ENCODE measurements at places on chromosomes 16 and 17. TPM values are rescaled to one million over a fixed set of nuclear protein-coding genes. Genes with fewer than 3 reads are reported as not detected.

The CHST6 gene
- not detected for polyA plus RNA-seq

GRCh38 chr17:55386796-55387332 lies 34.8 kb downstream of the MMD start:
- DNase-seq, result no peak

- DNase-seq, result no peak
These were observed 292.5 kb downstream of the SOX9 start for GRCh38 chr17:72413077-72414031.

The CCL1 gene
- not detected for polyA plus RNA-seq

The TEKT3 gene
- not detected for polyA plus RNA-seq

DNA sequence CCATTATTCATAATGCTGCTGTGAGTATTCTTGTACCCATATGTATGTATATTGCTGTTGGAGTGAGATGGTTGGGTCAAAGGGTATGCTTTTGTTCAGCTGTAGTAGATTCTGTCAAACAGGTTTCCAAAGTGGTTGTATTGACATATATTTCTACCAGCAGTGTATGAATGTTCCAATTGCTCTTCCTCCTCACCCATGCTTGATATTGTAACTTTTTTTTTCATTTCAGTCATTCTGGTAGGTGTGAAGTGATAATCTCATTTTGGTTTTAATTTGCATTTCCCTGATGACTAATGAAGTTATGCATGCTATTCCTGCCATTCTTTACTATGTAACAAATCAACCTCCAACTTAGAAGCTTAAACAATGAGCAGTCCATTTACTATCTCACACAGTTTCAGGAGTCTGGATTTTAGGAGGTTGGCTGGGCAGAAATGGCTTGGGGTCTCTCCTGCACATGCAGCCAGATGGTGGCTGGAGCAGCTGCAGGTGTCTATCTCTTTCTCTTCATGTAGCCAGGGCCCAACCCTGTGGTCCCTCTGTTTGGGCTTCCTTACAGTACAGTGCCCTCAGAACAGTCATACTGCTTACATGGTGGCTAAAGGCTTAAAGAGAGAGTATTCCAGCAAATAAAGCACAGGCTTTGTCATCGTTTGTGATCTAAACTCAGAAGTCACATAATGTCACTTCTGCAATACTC lies 21.2 kb downstream of the ERAL1 start:
- no peak for DNase-seq

- DNase-seq, result no peak
These were observed 22.9 kb upstream of the RPL13 start for GRCh38 chr16:89537549-89537925.

DNA sequence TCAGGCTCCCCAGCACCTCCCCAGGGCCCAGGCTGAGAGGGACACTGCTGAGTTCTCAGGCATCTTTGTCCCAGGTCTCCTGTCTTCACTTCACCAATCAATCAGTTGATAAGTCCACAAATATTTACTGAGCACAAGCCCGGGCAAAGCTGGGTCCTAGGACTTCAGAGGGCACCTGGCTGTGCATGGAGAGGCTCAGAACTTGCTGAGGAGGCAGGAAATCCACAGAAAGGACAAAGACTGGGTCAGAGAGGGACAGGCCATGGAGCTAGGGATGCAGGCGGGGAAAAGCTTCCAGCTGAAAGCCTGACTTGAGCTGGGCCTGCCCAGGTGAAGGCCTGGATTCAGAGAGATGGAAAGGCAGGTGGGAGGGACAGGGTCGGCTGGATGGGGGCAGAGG lies 33.2 kb upstream of the C1QL1 start:
- no peak for DNase-seq

- no peak for DNase-seq
These were observed 42.6 kb downstream of the CYTH1 start for GRCh38 chr17:78739331-78739931.

- DNase-seq, result no peak
These were observed 21.2 kb upstream of the MON1B start for GRCh38 chr16:77169650-77170236.

The CMTM2 gene
- polyA plus RNA-seq, result 0.85 TPM

DNA sequence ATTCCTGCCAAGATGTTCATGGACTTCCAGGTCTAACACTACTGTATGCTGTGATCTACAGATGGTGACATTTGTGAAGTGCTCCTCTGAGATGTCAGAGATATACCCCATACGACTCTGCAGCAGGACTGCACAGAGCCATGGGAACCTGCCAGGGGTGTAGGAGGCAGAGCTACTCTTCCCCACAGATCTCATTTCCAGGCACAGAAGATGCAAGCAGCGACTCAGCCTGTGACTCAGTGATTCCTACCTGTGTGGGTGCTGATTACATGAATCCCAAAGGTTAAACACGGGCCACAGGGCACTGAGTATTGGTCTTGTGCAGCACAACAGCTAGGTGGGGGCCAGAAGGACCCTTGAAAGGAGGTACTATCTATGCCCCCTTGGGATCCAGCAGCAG lies 137.0 kb upstream of the SOX9 start:
- DNase-seq, result no peak

The TMEM208 gene
- 154 TPM for polyA plus RNA-seq

- DNase-seq, result no peak
These were observed 94.7 kb downstream of the SALL1 start for GRCh38 chr16:51056331-51056730.

DNA sequence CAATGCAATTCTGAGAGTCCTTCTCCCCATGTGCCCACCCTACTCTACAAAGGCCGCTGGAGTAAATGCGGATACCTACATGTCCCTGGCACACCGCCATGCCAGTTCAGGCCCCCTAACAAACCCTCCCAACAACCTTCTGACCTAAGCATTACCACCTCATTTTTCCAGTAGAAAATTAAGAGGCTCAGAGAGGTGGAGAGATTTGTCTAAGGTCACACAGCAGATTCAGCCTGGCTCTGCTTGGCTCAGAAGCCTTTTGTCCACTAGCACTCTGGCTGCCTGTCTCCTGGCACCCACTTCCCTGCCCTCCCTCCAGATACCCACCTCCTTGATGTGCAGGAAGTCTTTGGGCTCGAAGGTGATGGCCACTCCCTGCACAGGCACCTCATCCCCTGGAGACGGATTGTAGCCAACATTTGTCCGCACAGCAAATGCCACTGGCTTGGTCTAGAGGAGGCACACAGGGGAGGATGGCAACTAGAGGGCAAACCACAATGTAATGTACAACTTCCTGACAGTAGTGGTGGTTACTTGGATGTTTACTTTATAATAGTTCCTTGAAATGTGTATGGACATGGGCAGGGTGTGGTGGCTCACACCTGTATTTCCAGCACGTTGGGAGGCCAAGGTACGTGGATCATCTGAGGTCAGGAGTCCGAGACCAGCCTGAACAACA lies 10.2 kb downstream of the CACNB1 start:
- DNase-seq, result no peak

GRCh38 chr17:18968345-18968744 lies 16.4 kb downstream of the SLC5A10 start:
- DNase-seq, result no peak

The SLC5A2 gene
- polyA plus RNA-seq, result 1.9 TPM

The IL21R gene
- 49.6 TPM for polyA plus RNA-seq

The TBC1D3G gene
- not detected for polyA plus RNA-seq

The HOXB9 gene
- polyA plus RNA-seq, result not detected

The UBTF gene
- 68.8 TPM for polyA plus RNA-seq

- DNase-seq, result no peak
These were observed 1219.8 kb downstream of the CDH8 start for GRCh38 chr16:60816461-60816860.

DNA sequence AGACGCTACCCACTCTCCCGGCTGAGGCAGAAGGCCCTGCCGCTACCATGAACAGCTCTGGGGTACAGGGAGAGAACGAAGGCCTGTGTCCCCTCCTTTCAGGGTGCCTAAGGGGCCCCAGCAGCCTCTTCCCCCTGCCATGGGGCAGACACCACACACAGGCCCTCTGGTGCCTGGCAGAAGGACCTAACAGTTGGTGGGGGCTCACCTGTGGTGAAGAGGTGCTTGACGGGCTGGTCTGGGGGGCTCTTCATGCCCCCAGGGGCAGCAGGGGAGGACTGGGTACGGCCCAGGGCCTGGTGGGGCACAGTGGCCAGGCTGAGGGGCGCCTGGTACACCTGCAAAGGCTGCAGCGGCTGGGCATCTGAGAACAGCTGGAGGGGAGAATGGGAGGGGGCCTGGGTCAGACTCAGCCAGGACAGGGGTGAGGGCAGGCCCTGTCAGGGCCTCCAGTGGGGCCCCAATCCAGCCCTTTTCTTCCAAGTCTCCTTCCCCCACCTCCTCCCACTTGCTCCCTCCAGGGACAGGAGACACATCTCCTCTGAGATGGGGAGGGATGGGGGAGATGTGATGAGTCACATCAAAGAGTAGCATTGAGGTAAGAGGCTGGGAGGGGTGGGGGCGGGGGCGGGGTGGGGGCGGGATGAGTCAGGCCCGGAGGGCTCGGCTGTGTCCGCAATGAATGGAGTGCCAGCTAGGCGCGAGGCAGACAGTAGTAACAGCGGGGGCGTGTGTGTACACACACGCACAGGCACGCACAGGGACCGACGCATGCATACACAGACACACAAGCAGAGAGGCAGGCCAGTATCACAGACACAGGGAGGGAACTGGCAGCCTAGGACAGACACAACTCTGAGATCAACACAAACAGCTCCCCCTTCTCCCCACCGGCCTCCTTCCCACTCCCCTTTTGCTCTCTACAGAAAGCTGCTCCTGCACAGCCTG lies 16.1 kb downstream of the G6PC3 start:
- DNase-seq, result no peak

DNA sequence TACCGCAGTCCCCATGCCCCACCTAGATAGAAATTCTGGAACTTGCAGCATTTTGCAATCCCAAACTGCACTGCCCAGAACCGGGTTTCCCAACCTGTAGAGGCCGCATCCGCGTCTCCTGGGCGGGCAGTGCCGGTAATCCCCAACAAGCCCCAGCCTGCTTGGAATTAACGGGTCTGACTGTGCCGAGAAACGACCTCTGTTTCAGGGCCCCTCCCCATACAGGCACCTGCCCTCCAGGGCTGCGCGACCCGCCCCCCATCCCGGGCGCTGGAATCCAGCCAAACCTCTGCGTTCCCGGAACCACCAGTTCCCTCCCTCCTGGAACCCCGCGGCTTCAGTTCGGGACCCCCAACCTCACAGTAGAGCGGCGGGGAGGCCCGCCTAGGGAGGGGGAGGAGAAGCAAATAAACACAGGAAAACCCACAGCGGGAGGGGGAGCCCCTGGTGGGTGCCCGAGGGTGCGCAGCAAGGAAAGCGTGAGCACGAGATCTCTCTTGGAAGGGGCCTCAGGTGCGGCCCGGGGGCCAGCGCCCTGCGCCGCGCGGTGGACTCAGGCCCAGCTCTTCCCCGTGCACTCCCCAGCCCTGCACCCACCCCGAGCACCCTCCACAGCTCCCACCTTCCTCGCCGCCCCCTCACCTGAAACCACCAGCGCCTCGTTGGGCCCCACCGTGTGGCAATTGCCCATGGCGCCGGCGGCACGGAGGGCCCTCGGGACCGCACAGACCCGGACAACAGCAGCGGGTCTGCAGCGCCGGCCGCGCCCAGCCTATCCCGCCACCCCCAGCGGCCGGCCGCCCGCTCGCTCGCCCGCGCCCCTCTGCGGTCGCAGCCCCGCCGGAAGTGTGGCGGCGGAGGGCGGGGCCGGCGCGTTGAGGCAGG lies at the start of gene FLOT2:
Gene FLOT2 (minus strand): TSS at position 850 of the 885 bp plus-strand sequence. CDS start 159 bp downstream, at position 691.
- DNase-seq, result peak; percentile 68

- no peak for DNase-seq
These were observed 8.7 kb downstream of the USB1 start for GRCh38 chr16:58009856-58010416.

The ORC6 gene
- not detected for polyA plus RNA-seq

DNA sequence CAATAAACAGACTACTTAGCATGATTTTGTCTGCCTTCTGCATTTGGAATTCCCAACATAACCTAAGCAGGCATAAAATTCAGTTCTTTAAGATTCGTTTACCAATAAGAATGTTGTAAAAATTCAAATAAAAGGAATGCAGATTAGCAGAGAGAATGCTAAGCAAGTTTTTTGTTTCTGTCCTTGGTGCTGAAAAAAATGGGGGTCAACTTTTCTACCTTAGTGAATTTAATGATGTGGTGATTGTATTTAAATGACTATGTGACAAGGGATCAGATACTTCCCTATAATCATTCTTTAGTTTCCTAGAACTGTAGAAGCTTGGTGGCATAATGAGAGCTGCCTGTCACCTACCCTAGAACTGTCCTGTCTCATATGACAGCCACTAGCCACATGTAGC lies 159.5 kb downstream of the RBFOX1 start:
- no peak for DNase-seq

GRCh38 chr16:67843343-67843765 lies 1.2 kb downstream of the THAP11 start:
- DNase-seq, result no peak

The CDH11 gene
- not detected for polyA plus RNA-seq

DNA sequence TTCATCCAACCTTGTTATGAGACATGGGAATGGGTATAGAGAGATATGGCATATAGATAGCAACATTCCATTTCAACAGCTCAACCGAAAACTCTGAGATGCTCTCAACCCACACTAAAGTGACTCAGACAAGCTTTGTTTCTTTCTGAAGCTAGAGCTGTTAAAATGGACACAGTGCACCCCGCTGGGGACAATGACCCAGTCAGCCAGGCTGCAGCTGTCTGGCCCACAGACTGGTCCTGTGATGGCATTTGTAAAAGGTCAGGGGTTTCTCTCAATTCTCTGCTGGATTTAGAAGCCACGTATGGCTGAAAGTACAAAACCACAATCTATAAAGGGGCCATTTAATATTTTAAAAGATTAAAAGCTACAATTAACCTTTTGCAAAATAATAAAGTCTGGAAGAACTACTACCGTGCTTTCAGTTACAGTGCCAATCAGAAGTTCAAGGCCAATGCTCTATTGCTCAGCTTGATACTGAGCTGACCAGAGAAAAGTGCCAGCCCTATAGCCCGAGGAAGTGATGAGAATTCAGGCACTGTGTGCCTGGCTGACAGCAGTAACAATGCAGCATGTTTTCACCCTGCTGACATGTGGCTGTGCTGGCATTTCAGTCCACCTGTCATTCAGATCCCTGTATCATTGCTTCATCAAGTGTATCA lies 60.2 kb downstream of the TEX2 start:
- DNase-seq, result no peak

GRCh38 chr17:45819632-45820031 lies 25.0 kb upstream of the SPPL2C start:
- DNase-seq, result no peak

The NR1D1 gene
- polyA plus RNA-seq, result 2.8 TPM

The HOXB13 gene
- polyA plus RNA-seq, result not detected

DNA sequence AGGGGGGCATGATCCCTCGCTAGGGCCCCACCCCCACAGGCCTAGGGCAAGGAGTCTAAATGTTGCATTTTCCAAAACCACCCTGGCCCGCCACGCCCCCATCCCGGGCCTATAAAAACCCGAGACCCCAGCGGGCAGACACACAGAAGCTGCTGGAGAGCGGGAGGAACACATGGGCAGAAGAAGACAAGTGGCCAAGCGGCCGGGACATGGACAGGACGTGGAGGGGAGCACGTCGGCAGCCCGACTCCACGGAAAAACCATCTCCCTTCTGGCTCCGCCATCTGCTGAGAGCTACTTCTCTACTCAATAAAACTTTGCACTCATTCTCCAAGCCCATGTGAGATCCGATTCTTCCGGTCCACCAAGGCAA lies 34.1 kb upstream of the ENPP7 start:
- no peak for DNase-seq

The MRC2 gene
- polyA plus RNA-seq, result not detected

GRCh38 chr17:75084039-75084660 lies 3.6 kb upstream of the SLC16A5 start:
- DNase-seq, result no peak

Data from immature natural killer cell (primary cell).